CD4-positive, alpha-beta T cell treated with Interleukin-2 at 100 ng/mL for 4 hours (primary cell): ENCODE measurements at places on chromosomes 3 and 15.

DNA sequence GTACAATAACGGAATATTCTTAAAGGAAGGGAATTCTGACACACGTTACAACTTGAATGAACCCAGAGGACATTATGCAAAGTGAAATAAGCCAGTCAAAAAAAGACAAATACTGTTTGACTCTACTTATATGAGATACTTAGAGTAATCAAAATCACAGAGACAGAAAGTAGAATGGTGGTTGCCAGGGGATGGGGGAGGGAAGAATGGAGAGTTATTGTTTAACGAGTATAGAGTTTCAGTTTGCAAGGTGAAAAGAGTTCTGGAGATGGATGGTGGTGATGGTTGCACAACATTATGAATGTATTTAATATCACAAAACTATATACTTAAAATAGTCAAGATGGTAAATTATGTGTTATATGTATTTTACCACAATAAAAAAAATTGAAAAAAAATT is 112.9 kb upstream of the ARHGEF3 start:
- DNase-seq: no peak

DNA sequence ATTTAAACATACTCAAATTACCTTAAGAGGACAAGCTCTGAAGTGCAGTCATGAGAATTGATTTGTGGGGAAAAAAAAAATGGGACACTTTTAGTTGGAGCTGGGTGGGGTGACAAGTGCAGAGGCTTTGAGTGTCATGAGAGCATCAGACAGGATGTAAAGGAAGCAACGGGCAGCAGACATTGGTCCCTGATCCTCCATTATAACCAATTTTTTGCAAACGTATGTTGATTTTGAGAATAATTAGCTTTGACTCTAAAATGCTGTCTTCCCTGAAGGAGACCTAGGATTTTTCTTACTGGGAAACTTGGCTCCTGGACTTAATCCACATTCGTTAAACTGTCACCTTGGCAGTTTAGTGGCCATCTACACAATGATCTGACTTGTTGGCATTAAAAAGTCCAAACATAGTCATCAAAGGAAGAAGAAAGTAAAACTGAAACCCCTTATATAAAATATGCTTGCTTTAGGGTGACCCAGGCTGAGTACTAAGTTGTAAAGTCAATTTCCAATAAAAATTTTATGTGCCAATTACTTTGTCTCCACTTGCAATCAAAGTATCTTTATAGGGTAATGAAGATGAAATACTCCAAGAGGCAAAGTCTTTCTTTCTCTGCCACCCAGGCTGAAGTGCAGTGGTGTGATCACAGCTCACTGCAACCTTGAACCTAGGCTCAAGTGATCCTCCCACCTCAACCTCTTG is 45.6 kb downstream of the BCL2L10 start:
- DNase-seq: no peak

- DNase-seq: no peak
Observed at GRCh38 chr3:114227076-114227475, 10.3 kb downstream of the ZNF80 start.

DNA sequence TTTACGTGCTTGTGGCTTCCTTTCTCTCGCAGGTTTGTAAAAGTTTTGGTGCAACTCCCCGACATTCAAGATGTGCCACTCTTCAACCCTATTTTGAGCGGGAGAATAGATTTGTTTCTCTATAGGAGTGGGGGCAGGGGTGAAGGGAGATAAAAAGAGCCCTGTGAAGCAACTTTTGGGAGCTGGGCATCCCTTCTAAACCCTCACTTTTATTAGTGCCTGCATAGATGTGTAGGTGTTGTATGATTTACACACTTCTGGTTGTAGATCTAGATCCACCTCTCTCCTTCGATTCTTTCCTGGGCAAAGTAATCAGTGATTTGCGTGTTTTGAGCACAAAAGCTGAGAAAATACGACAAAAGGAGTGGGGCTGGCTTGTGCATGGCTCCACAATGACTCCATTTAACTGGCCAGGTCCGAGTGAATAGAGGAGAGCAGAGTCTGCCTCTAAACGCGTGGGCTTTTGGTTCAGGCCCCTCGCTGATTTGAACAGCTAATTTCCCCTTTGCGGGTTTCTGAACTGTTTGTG is 17.7 kb downstream of the SOX2 start:
- no peak for DNase-seq

DNA sequence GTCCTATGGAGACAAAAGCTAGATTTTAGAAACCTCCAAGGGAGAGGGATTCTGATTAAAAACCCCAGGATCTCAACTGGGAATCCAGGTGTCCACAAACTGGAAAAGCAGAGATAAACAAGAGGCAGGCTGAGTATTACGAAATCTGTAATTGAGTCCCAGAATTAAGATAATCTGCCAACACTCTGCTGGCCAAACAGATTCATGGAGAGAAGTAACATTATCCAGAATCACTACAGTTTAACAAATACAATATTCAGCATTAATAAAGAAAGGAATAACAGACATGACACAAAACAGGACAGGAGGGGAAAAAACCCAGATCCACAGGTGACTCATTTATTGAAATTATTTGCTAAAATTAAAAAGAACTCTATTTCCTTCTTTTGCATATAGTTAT is 227.2 kb upstream of the NANOGP8 start:
- DNase-seq: no peak

- no peak for DNase-seq
Observed at GRCh38 chr3:7630351-7630911, 769.5 kb downstream of the GRM7 start.
